ENCODE measurements at places on chromosomes 7 and 10.

- no peak for DNase-seq
These were observed 37.8 kb downstream of the AOAH start for GRCh38 chr7:36686499-36686898.

DNA sequence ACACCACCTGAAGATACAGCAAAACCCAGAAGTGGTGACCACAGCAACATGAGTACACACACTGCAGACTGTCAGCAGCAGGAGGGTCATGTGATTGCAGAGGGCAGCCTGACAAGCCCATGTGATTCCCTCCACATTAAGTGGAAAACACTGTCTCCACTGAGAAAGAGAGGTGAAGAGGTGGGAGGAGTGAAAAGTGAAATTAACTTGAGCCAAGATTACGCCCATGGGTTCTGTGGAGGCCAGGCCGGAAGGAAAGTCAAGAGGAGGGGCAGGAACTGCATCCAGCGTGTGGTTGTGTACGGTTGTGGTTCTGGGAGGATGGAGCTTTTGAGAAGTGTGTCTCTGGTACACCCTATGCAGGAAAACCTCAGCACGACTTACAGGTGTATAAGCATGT is 138.5 kb downstream of the PLXNA4 start:
- DNase-seq, result no peak

DNA sequence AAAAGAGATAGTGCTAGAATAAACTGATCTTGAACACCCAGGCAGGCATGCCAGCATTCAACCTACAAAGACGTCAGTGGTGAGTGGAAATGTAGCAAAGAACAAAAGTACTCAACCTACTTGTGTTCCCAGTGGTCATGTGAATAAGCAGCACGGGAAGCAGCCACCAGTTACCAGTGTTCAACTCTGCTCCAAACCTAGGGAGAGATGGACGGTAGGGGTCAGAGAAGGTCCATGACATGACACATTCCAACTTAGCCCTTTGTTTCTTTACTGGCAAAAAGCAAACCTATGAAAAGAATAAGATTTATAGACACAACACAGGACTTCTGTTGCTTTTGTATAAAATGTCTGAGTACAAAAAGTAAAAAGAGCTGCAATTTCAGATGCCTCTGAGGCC is 511.4 kb downstream of the XPNPEP1 start:
- peak; percentile 37 for DNase-seq

DNA sequence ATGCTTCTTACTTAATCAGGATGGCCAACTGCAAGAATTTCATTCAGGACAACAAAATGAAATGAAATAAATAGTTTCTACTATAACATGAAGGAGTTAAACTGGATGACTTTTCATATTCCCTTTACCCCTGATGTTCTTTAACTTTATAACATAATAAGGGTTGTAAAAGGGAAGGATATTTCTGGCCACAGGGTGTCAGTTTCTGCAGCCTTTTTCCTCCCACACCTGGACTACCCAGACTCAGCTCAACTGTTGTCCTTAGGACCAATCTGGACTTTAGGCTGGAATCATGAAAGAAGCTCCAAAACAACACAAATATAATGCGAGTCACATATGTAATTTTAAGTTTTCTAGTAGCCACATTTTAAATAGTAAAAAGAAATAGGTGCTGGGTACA is 43.4 kb downstream of the PRPS1L1 start:
- no peak for DNase-seq

GRCh38 chr7:37987732-37988131 is 67.3 kb downstream of the EPDR1 start:
- no peak for DNase-seq

GRCh38 chr10:98154076-98154475 is 19.6 kb downstream of the R3HCC1L start:
- DNase-seq, result no peak

- no peak for DNase-seq
These were observed 36.2 kb downstream of the CNNM1 start for GRCh38 chr10:99365311-99365710.

- no peak for DNase-seq
These were observed 219.0 kb downstream of the ANKRD30A start for GRCh38 chr10:37344413-37344812.

- no peak for DNase-seq
These were observed 581.2 kb upstream of the MGMT start for GRCh38 chr10:128885573-128886555.

DNA sequence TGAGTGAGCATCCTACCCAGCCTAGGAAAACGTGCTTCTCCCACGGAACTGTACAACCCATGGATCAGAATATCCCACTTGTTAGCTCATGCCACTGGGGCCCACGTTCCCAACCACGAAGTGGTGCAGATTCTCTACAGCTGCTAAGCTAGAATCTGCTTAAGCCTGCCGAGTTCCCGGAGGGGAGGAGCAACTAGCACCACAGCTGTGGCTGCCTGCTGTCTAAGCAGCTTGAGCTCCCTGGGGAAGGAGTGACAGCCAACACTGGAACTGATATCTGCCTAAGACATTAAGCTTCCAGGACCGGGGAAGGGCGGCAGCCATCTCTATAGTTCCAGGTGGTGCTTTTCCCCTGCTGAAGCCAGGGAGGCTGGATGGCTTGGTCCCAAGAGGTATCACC is 334.7 kb upstream of the CHRM2 start:
- DNase-seq, result no peak

GRCh38 chr7:22325671-22326070 is 31.3 kb downstream of the RAPGEF5 start:
- DNase-seq, result no peak

- DNase-seq, result peak; percentile 9
These were observed 81.2 kb upstream of the ITGB1 start for GRCh38 chr10:33039181-33039580.

DNA sequence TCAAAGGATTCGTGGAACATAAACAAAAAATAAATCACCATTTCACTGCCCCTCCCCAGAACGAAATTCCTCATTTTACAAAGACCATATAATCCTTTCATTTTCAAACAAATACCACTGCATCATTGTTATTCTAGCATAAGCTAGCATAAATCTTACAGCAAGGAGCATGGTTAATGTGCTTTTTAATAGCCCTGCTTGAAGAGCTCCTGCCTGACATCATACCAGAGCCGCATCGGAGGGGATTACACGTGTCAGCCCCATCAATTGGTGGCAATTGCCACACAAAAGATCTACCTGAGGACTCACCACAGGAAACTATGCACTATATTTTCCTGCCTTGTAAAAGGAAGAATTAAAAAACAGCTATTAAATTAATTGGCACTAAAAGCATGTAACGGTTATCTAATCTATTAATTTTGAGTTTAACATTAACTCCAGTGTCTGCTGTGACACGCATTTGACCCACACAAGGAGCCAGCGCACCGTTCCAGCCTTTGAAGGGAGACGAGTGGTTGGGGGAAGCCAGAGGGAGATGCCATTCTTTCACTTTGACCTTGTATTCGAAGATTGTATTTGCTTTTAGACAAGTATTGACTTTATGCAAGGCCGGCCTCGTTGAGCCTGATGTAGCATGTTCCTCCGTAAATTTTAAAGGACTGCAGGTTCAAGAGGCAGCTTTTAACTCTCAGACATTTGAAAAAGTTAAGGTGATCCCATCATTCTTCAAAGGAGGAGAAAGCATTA is 261.1 kb upstream of the RNF32 start:
- no peak for DNase-seq

DNA sequence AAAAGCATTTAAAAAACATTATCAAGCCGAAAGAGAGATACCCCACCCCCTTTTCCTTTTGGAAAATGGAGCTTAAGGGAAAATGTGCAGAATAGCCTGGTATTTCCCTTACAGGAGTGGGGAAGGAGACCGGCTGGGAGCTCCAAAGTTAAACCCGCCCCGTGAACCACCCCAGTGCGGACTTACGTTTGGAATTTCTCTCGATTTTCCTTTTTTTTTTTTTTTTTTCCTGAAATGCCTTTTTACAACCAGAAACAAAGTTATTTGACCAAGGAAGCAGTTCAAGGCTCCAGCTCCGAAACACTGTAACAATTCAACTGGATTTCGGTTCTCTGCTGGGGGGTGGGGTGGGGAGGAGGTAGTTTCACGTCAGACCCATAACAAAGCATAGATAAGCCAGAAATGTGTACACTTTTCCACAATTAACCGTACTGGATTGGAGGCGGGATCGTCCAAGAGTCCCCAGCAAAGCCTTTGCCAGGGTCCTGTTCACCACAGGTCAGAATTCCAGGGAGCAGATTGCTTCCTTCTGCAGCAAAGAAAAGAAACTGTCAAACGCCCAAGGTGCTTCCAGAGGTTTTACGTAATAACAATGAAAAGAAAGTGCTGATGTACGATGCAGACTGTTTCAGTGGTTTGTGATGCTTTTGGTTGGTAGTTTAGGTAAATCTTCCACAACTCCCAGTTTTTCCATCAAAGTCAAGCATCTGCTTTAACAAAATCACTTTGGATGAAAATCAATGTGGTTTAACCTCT is 6.7 kb downstream of the SKIDA1 start:
- no peak for DNase-seq

DNA sequence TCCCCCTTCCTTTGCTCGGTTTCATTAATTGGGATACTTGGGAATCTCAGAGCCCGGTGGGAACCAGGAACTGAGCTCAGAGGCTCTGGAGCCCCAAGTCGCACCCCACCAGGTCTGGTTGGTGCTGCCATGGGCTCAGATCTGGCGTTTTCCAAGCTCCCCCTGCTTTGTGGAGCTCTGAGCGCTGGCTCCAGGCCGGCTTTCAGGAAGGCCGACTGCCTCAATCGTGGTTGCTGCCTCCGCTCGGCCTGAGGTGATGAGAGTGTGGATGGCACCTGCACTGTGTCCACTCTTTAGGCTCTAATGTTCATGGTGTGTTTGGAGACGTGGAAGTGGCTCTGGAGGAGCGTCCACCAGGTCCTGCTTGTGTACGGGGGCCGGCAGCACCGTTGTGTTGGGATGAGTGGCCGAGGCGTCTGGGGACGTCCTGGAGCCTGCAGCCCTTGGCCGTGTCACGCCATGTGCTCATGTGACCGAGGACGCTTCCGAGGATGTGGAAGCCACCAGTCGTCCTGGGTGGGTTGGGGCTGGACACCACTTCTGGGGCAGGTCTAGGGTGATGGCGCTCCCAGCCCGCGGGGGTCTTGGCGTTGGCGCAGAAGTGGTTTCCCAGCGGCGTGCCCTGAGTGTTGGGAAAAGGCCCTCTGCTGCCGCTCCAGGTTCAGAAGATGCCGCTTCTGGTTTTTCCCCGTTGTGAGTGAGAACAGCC is 8.2 kb downstream of the INPP5A start:
- DNase-seq, result no peak

DNA sequence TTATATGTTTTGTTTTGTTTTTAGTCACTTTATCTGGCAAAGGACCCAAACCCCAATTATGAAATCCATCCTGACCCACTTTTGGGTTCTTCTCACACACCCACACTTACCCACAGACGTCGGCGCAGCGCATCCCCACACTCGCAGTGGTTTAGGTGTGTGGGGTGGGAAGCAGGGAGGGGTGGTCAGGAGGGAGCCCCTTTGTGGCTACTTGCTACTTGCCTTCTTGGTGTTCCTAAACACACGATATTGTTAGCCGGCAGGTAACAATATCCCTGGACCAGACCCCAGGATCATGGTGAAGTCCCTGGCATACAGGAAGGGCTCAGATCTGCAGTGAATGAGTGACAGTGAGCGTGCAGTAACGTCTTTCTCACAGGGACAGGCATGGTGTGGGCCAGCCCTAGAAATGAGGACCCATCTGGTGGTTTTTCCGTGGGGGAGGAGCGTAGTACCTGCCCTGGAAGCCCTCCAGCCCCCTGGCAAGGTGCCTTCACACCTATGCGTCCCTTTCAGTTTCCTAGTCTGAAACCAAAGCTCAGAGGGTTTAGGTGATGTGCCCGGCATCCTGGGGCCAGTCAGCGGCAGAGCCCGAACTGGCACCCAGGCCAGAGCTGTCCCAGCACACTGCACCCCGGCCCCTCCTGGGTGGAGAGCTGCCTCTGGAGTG is 4.4 kb downstream of the SPOCK2 start:
- no peak for DNase-seq

DNA sequence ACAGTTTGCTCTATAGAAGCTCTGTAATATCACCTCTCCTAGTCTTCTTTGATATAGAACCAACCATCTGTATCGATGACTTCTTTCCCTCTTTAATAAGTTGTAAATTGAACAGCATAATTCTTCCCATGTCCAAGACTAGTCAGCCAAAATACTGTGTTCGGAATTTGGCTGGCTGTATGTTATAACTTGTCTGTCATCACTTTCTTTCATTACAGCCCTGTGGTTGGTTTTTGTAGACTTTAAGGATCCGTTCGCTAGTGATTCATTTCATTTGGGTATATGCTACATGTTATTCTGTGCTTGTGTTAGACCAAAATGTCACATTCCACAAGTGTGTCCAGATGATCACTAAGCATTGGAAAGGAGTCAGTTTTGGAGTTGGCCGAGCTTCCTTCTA is 155.4 kb upstream of the ITGB1 start:
- DNase-seq, result no peak

- DNase-seq, result no peak
These were observed 9.6 kb upstream of the JAZF1 start for GRCh38 chr7:28190077-28190710.

GRCh38 chr10:116253716-116254115 is 19.3 kb downstream of the GFRA1 start:
- no peak for DNase-seq

GRCh38 chr10:70034232-70034631 is 18.4 kb upstream of the MACROH2A2 start:
- DNase-seq, result no peak

DNA sequence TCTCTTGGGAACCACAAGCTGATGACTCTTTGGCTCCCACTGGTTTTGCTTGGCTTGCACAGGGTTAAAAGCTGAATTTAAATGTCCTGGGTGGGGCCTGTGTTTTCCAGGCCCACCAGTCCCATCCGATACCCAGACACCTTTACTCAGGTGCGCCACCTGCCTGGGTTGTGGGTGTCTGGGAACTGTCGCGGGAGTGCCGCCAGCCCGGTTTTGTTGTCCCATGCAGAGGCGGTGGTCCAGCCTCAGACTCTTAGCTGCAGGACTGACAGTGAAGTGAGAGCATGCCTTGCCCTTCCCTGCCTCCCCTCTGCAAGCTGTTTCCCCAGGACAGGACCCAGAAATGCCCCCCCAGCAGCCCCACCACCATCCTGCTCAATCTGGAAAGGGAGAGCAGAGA is 255.6 kb upstream of the ZNF32 start:
- DNase-seq, result no peak

GRCh38 chr7:27551803-27552400 is 110.8 kb downstream of the HIBADH start:
- no peak for DNase-seq

GRCh38 chr7:124155432-124156022 is 122.7 kb upstream of the TMEM229A start:
- DNase-seq, result peak; percentile 42

DNA sequence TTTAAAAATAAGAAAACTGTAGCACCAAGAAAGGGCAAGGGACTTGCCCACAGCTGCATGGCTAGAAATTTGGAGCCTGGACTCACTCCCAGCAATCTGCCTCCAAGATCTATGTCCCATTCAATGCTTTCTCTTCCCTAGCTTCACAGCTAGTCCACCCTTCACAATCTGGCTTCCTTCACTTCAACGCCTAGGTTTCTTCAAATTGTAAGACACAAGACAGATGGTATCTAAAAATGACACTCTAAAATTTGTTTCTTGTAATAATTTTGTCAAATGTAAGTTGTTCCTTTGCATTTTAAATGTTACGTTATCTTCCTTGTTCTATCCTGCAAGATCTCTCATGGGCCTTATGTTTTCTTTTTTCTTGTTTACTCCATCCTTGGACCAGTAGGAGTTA is 48.6 kb downstream of the CTTNBP2 start:
- DNase-seq, result no peak

GRCh38 chr7:44213206-44213876 is 12.6 kb downstream of the YKT6 start:
- no peak for DNase-seq

Measured in T47D (cell line).